M059J (cell line): ENCODE measurements at places on chromosomes 2 and 18.

GRCh38 chr18:79680100-79680879 is 687 bp downstream of the CTDP1 start:
- peak; percentile 58 for DNase-seq

DNA sequence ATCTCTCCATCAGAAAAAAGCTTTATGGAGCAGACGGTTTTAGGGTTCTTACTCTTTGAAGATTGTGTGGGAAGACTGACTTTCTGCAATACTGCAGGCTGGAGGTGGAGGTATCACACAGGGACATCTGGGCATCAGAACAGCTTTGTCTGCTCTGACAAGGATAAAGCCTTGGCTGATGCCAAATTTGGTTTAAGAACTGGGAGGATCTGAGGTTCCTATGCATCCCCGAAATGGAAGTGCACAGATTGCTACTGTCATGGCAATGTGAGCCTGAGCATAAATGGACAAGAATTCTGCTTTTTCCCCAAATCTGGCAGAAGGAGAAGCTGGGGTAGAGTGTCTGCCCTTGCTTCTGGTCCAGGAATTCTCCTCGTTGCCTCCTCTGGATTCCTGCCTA is 424.3 kb downstream of the SLC4A3 start:
- DNase-seq: no peak

DNA sequence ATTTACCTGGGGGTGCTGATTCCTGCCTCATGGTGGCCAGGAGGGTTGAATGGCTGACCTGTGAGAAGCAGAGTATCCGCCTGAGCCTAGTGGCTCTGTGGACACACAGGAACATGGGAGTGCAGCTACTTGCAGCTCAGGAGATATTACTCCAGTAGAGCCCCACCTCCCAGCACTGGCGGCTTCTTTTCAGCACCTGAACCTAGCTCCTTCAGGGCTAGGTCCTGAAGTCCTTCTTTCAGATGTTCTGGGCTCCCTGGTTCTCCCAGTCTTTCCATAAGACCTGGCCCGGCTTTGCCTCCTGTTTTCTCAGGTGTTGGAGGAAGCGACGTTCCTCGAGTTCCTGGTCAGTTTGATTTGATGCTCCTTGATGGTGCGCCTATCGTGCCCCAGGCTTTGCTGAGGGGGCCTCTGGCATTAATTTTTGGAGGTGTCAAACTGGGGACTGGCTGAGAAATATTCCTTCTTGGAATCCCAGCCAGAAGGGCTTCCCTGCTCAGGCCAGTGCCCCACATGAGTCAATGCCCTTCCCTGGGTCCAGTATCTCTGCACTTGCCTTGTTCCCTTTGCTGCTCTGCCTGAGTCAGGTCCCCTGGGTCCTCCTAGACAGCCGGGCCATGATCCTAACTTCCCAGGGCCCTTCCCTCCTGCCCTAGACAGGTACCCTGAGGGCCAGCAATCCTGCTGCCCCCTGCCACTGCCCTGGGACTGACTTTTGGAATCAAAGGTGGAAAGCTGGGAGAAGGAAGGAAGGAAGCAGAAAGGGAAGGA is 110.7 kb upstream of the HAAO start:
- DNase-seq: no peak

GRCh38 chr2:239145106-239145505 is 255.7 kb downstream of the HDAC4 start:
- no peak for DNase-seq

GRCh38 chr18:12377556-12378197 is 650 bp upstream of the AFG3L2 start:
- DNase-seq: no peak

- no peak for DNase-seq
Measured at GRCh38 chr18:63266888-63267790, 52.4 kb downstream of the BCL2 start.

GRCh38 chr18:79567481-79568147 is 112.0 kb upstream of the CTDP1 start:
- peak; percentile 89 for DNase-seq

GRCh38 chr2:28407976-28408690 is 15.5 kb downstream of the FOSL2 start:
- peak; percentile 58 for DNase-seq

DNA sequence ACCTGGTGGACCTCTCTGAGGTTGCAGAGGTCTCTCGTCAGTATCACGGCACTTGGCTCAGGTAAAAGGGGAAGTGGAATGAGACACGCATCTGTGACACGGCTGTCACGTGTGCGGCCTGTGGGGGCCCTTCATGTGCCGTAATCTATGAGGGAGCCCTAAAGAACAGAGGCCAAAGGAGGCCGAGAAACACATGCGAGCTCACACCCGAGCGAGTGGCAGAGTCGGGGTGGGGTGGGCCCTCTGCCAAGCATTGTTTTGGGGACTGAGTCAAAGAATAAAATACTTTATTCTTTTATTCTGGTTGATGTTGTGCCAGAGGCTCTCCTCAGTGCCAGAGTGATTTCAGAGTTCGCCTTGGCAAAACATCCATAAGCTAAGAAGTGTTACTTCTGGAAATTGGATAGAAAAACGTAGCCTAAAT is 43.3 kb downstream of the PLB1 start:
- no peak for DNase-seq

DNA sequence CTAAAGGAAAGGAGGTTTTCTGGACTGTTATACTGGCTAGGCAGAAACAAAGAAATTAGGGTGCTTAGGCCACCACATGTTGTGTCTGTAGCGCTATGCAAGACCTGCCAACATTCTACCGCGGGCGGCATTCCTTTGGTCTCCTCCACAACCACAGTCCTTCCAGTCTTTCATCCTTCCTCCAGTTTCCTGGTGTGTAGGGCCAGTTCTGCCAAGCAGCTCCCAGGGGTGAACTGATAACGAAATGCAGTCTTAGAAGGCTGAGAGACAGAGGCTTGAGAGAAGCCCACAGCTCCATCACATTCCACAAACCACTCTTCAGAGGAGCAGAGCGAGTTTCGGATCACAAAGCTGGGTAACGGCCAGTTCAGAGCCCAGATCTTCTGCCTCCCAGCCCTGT is 19.5 kb upstream of the CXXC1 start:
- DNase-seq: peak; percentile 85

DNA sequence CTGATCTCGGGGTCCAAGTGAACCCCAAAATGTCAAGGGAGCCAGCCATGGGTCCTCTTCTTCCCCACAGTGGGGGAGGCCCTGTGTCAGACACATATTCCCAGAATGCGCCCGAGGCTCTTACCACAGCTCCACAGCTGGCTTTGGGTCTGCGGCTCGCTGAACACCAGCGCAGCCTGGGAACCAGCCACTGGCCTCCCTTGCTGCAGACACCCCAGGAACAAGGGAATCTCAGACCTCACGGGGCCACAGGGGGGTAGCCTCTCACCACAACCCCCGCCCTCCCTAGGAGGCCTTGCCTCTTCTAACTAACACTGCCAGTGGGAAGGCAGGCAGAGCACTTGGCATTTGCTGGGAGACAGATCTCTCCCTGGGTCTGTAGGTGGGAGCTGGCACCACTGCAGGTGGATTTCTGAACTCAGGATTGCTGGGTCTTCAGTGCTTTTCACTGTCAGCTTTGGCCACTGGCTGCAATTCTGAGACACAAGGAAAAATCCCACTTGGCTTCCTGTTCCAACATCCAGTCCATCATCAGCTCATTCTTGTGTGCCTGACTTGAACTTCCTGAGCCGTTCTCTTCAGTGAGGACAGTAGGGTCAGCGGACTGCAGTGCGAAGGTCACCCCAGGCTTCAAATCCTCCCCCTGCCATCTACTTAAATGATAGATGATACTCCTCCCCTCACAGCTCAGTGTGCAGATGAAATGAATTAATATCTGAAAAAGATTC is 128.7 kb downstream of the CAPN13 start:
- DNase-seq: no peak

GRCh38 chr2:127614246-127614645 is 31.7 kb upstream of the GPR17 start:
- no peak for DNase-seq

- no peak for DNase-seq
Measured at GRCh38 chr2:219331560-219332213, 857 bp downstream of the RESP18 start.

GRCh38 chr2:59726228-59727120 is 827.0 kb downstream of the BCL11A start:
- DNase-seq: no peak

GRCh38 chr2:42932271-42933151 is 140.1 kb upstream of the HAAO start:
- no peak for DNase-seq

- DNase-seq: no peak
Measured at GRCh38 chr2:112520234-112520783, 22.0 kb upstream of the POLR1B start.

DNA sequence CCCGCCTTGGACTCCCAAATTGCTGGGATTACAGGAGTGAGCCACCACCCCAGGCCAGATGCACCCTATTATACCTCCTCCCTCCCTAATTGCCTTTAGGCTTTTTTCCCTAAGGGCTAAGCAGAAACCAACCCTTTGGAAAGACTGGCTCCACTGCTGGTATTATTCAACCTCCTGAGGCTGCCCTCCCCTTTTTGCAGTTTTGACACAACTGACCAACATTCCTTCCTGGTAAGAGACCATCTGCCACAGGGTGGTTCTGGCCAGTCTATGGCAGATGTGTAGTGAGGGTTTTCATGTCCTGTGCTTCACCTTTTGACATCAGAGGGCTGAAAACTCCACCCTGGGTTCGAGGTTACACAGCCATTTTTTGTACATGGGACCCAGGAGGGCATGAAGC is 1785.3 kb upstream of the CELF4 start:
- peak; percentile 57 for DNase-seq

DNA sequence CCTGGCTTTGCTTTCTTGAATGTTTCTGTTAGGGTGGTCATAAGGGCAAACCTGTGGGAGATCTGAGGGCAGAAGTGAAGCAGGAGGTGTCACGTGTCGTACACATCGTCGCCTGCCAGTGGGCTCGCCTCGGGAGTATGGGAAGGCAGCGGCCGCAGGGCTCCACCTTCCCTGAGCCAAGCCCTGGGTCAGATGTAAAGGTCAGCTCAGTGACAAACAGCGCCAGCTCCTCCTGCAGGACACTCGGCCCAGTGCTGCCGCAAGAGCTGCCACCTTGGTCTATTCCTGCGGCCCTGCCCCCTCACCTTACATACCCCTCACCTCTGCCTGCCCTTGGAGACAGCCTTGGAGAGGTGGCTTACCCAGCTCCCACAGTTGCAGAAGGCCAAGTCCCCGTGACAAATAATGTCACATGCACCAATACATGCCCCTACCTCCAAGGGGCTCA is 64.2 kb downstream of the PSMG2 start:
- DNase-seq: no peak

- DNase-seq: no peak
Measured at GRCh38 chr2:86809481-86810121, 18.9 kb upstream of the CD8A start.

DNA sequence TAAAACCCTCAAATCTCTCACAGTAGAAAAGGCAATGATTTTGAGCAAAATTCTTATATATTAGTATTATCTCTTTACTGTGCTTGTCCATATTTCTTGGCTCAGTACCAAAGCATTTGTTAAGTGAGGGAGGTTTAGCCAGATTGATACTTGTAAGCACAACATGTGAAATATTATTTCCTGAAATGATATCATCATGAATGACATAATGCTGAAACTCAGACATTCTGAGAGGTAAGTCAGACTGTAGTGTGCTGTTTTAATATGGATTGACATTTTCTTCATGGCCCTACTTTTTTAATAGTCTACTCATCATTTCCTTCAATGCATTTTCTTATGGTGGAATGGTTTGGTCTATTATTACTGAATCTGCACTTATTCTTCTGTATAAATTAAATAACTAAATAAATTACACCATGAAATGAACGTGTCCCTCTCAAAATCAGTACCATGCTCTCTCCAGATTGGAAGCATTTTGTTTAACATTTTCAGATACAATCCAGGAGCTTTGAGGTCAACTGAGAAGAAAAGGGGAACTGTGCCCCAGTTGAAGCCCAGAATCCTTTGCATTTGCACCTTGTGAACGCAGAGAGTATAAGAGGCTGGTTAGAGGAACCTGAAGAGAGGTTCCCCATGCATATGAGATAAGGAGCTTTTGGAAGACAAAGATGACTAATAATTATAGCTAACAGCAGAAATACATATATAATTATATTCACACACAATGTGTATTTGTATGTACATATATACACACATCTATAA is 50.1 kb upstream of the CRACDL start:
- DNase-seq: no peak

- peak; percentile 82 for DNase-seq
Measured at GRCh38 chr2:36697424-36698066, 1.0 kb downstream of the VIT start.

DNA sequence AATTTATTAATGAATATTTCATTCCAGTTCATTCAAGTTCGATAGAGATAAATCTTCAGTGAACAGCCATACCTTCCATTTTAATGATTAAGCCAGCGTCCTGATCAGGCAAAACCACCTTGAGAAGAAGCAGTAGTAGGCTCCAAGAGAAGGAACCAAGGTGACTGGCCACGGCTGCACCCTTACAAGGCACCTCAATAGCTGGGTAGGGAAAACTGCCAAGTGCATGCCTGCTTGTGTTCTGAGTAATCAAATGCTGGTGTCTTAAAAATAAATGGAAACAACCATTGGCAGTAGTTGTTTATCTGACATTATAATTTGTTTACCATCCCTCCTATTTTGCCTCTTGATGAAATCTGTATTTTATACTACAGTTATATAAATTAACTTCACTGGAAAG is 10.0 kb upstream of the FEZ2 start:
- peak; percentile 60 for DNase-seq

- DNase-seq: no peak
Measured at GRCh38 chr2:190280565-190281350, 38.9 kb downstream of the HIBCH start.

DNA sequence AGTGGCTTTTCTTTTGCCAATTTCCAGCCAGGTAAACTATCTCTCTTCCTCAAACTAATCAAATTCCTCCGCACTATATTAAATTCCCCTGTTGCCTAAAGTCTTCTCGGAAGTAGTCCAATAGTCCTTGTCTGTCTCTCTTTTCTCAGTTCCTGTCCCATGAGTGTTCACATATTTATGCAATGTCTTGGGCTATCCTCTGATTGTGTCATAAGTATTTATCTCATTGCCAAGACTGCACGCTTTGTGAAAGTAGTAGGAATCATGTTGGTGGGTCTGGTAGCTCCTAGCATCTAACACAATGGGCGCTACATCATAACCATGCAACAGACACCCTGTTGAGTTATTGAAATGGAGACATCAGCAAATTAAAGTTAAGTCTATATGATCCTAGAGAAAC is 59.9 kb upstream of the POU3F3 start:
- peak; percentile 17 for DNase-seq

DNA sequence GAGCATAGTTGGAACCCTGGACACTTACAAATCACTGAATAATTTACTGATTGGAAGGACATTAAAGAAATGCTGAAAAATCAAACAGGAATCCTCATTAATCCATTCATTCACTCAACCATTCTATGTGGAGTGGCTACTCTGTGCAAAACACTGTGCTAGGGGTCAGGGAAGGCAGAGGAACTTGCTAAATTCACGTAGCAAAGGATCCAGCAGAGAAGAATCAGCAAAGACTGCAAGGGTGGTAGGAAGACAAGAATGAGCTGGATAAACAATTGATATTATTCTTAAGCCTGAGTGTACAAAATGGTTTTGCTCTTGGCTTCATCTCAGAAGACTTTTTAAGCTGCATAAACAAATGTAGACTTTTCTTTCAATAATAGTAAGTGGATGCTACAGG is 164.3 kb upstream of the CAVIN2 start:
- DNase-seq: no peak
